ENCODE measurements at places on chromosomes 1 and 21.

DNA sequence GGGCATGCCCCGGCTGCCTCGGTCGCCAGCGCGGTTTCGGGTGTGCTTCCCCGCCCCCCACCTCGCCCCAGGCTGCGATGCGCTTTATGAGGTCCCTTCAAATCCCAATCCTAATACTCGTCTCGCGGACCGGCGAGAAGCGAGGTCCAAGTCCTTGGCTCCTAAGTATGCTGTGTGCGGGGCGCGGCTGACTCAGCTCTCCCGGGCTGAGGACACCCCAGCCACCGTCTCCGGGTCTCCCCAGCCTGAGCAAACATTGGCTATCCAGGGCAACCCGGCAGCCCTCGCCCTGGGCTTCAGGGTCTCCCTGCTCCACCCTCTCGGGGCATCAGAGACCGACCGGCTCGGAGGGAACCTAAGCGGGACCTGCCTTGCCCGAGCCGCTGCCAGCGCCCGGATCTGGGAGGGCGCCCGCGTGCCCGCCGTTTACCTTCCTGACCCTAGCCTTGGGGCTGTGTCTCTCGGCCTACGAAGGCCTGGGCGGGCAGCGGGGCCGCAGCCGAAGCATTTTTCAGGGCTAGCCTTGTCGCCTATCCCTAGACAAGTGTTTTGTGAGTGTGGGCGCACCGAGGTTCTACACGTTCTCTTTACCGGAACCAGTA, 1.2 kb downstream of the ITPKB start:
- peak; percentile 53 for DNase-seq

DNA sequence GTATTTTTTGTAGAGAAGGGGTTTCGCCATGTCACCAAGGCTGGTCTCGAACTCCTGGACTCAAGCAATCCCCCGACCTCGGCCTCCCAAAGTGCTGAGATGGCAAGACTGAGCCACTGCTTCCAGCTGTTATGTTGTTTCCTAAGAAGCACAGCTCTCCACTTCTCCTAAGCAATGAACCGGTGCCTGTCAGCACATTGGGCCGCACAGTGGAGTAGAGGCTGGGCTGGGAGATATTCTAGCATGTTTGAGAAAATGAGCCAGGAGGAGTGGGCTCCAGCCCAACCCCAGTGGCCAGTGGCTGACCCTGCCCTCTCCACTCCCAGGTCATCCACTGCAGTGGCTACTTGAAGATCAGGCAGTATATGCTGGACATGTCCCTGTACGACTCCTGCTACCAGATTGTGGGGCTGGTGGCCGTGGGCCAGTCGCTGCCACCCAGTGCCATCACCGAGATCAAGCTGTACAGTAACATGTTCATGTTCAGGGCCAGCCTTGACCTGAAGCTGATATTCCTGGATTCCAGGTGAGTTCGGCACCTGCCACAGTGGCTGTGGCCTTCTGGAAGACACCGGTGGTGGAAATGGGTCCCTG, 27.0 kb downstream of the SIM2 start:
- no peak for DNase-seq

DNA sequence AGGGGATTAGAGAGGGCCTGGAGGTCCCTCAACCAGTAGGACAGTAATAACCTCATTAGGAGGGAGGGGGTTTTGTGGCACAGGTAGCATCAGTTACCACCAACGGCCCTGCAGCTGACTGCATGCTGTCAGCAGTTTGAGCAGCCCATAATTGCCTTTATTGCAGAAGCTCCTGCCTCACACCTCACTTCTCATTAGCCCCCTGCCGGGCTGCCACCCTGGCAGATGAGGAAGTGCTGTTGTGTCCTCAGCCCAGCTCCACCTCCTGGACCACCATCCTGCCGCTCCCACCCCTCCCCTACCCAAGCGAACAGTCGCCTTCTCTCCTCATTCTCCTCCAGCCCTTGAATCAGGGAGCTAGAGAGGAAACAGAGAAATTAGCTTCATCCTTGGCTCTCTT, 237.4 kb downstream of the LMX1A start:
- DNase-seq: no peak

GRCh38 chr1:147384804-147385203, 142.3 kb downstream of the CHD1L start:
- no peak for DNase-seq

DNA sequence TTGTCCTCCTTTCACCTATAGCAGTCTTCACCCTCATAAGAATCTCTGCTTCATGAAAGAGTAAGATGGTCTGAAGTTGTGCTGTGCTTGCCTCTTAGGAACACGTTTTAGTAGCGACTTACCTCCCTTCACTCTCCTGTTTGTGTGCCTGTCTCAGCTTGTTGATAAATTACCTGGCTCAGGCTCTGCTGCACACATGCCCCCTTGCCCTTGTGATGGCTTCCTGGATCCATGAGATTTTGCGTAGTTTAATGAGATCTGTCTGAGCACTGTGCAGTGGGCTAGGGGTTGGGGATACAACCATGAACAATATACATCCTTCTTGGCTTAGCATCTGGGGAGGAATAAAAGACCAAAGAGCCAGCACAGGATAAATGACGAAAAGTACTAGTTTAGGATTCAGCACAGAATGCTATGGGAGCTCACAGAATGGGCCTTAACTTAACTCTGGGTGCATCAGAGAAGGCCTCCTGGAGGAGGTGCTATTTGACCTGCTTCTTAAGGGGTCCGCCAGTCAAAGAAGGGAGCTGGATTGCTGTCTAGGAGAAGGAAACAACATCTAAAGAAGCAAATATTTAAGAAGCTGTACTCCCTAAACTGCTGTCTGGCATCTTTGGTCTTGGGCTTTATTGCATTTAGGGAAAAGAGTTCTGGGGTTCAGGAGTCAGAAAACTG, 175.7 kb upstream of the PLXNA2 start:
- no peak for DNase-seq
